ENCODE measurements at places on chromosomes 3 and 15. TPM values are rescaled to one million over a fixed set of nuclear protein-coding genes. Genes with fewer than 3 reads are reported as not detected.

DNA sequence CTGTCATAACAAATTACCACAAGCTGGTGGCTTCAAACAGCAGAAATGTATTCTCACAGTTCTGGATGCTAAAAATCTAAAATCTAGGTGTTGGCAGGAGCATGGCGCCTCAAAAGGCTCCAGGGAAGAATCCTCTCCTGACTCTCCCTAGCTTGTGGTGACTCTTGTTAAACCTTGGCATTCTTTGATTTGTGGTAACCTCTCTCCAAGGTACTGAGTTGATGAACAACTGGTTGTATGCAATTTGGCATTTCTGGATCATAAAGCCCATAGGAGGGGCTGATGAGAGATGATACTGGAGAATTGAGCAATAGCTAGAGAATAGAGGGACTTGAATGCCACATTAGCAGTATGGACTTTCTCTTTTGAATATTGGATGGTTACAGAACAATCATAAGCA is 821.8 kb downstream of the TBL1XR1 start:
- no peaks in the 10 kb centered on the region for H3K36me3 ChIP-seq
- H3K4me3 ChIP-seq: no peak overlapping the region
- DNase-seq: no peak

- no peaks in the 10 kb centered on the region for H3K36me3 ChIP-seq
- H3K4me3 ChIP-seq: no peak overlapping the region
- H3K27me3 ChIP-seq: no peaks in the 10 kb centered on the region
Measured at GRCh38 chr3:87288446-87288845, 12.1 kb upstream of the POU1F1 start.

Gene DNAH12
- under 0.01 TPM for total RNA-seq

Gene CNBP
- 266 TPM for total RNA-seq

DNA sequence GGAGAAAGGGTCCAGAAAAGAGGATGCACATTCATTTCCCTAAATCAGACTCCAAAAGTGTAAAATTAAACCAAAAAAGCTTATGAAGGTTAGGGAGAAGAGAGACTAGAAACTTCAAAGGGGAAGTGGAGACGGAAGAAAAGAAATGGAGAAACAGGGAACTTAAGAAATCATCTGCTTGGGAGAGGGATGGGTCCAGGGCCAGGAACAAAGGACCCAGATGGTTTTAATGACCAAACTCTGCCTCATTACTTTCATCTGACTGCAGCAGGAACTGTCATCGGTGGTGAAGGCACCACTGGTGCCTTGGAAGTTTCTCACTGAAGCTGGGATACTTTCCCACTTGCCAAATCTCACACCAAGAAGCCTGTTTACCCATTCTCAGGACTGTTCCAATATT is 70.5 kb upstream of the SLC4A7 start:
- H3K4me1 ChIP-seq: peaks cover 21% of the 10 kb centered on the region
- H3K36me3 ChIP-seq: no peaks in the 10 kb centered on the region
- no peak overlapping the region for H3K27ac ChIP-seq
- H3K4me3 ChIP-seq: no peak overlapping the region
- no peak for DNase-seq
- no peaks in the 10 kb centered on the region for H3K27me3 ChIP-seq

Measured in IMR-90 (cell line).